ENCODE measurements at places on chromosomes 16 and 17.

DNA sequence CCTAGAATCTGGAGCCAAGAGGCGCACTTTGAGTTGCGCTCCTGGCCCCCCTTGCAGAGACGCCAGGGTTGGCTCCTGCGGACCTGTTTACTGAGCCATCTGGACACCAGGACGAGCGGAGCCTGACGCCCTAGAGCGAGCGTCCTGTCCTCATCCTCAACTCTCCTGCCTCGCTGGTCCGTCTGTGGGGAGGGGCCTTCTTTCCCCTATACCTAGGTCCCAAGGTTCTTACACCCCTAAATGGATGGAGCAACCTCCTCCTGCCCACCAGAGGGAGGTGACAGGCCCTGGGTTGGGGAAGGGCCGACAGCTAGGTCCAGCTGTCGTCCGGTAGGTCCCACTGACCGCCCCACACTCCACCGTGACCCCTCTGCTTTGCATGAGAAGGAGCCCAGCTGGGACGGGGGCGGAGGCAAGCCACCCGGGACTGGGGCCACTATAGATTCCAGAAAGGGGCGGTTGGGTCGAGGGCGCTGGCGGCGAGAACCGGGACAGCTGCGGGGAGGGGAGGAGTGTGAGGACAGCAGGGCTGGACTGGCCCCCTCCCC lies 3.1 kb upstream of the LHX1 start:
- DNase-seq: no peak

DNA sequence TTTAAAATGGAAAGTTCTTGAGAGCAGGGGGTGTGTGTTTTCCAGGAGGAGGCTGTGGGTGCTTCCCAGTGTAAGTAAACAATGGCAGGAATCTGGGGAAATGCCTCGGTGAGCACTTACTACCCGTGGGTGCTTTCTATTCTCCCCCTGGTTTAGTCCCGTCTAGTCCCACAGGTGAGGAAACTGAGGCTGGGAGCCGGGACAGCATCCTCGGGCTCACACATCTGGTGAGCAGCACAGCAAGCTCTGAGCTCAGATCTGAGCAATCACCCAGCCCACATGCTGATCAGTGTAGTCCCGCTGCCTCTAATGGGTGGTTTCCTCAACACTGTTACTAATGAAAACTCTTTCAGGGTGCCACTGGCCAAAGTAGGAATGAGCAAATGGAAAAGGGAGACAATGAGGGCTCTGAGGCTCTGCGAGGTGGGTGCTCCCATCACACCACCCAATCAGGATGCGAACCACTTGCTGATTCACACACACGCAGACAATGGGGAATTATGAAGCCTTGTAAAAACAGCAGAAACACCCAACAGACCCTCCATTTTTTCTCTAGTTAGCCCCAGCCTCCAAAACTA lies 202.6 kb downstream of the PARN start:
- DNase-seq: no peak

DNA sequence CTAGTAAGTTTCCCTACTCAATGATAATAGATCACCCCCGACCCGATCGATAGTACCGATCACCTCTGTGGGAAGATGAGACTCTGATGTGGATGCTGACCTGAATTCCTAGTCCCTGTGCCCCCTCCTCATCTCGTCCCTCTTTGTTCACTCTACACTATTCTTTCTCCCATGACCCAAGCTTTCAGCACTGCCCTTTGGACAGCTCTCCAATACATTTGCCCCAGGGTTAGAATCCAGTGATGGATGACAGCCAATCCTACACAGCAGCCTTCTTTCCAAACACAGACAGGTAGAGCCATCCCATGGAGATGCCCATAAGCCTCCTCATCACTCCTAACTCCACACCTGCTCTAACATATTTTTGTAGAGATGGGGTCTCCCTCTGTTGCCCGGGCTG lies 141.1 kb downstream of the GSG1L start:
- DNase-seq: no peak

GRCh38 chr17:34813290-34813689 lies 148.0 kb downstream of the CCT6B start:
- no peak for DNase-seq

DNA sequence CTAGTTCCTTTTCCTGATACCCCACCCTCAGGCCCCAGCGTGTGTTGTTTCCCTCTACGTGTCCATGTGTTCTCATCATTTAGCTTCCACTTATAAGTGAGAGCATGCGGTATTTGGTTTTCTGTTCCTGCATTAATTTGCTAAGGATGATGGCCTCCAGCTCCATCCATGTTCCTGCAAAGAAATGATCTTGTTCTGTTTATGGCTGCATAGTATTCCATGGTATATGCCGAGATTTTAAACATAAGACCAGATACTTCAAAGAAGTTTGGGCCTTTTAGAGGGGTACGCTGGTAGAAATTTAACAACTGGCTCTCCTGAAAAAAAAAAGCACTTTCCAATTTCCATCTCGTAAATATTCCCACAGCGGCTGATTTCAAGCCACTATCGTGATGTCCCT lies 59.8 kb downstream of the IRF8 start:
- no peak for DNase-seq

DNA sequence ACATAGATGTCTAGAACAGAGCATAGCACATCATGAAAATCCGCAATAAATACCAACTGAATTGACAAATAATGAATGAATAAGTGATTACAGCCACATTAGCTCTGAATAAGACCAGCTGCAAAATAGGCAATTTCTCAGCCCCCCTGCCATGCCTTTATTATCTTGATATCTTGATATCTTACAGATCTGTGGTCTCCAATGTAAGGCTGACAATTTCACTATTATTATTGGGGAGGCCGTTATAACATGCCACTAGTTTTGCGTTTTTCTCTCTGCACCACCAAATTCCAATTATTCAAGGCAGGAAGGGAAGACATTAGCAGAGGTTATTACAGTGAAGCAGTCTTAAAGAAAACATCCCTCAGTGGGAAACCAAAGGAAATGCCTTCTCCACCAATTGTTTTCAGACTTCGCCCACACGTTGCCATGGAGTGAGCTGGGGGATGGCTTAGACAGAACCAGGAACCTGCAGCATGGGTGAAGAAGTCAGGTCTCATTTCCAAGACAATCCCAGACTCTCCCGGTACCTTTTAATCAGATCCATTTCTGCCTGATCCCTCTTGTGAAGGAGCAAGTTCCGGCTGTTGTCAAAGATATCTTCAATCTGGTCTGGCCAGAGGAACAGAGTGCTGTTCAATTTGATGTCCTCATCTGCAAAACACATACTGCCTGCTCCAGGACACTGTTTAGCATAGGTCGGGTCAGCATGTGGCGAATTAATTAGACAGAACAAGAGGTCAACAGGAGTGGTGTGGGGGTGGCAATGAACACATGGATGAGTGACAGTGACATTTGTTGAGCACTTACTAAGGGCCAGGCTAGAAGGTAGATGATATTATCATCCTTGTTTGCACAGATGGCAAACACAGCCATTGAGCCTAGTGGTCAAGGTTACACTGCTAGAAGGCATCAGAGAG lies 46.4 kb downstream of the DNAH3 start:
- no peak for DNase-seq

DNA sequence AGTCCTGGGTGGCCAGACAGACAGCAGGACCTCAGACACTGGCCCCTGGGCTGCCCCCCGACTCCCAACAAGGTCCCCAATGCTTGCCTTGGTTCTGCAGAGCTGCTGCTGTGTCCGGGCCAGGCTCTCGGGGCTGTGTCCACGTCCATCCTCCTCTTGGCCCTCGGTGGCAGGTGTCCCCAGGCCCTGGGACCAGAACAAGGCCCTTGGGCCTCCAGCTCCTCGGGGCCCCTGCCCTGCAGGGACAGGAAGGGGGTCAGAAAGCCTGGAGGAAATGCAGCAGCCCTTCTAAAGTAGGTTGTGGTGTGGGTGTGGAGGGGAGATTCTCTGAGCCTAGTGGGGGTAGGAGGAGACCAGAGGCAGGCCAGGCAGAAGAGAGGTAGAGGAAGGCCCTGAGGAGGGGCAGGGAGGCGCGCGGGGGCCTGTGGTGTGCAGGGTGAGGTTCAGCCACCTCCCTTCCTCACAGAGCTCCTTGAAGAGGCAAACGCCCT lies 2.5 kb upstream of the AXIN1 start:
- no peak for DNase-seq

DNA sequence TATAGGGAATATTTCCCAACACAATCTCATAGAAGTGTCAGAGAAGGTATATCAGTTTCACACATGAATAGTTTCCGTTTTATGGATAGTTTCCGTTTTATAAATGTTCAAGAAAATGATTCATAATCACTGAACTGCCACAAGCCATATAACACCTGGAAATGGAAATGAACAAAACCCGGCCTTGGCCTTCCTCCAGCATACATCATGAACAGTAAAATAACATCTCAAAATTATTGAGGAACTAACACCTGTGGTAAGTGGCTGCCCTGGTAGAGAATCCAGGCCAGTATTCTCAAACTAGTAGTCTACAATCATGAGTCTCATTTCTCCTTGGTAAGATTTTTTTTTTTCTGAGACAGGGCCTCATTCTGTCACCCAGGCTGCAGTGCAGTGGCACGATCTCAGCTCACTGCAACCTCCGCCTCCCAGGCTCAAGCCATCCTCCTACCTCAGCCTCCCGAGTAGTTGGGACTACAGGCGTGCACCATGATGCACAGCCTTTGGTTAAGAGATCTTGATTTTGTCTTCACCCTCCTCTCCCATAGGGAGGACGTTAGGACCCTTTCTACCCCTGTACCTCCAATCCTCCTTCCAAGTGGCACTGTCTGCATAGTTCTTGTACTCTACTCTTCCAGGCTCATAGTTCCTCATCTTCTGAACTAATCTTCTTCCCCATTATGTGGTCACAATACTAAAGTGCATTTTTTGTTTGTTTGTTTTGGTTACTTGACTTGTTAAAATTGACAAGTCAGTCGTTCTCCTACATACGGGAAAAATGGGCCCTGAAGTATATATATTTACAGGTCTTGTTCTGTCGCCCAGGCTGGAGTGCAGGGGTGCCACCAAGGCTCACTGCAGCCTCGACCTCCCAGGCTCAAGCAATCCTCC lies 15.0 kb upstream of the RGS9 start:
- DNase-seq: no peak

All from NB4 (cell line).